ENCODE measurements at places on chromosomes 12 and 14. TPM values are rescaled to one million over a fixed set of nuclear protein-coding genes. Genes with fewer than 3 reads are reported as not detected.

SLC4A8 gene
- total RNA-seq, result 5.8 TPM

GRCh38 chr14:81132468-81132867, 88.3 kb downstream of the GTF2A1 start:
- DNase-seq, result no peak

DNA sequence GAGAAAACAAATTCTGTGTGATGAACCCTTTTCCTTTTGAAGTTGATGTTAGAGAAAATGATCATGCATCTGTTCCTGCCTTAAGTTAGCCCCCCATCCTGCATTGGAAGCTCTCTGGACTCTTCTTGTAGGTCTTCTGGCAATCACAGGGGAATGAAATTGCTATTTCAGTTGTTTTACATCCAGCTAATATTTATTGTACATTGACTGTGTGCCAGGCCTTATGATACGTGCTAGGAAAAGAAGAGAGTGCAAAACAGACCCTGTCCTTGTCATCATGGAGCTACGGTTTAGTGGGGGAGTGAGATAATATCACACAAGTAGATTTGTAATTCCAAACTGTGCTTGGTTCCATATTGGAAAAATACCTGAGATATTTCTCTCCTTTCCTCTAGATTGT, 118.6 kb downstream of the TGFB3 start:
- no peak for DNase-seq

WNT5B gene
- total RNA-seq, result 0.69 TPM

PTGER2 gene
- 0.12 TPM for total RNA-seq

ENDOU gene
- total RNA-seq, result 0.37 TPM

- peak; percentile 58 for DNase-seq
Observed at GRCh38 chr12:13278249-13278787, 81.8 kb downstream of the EMP1 start.

DNA sequence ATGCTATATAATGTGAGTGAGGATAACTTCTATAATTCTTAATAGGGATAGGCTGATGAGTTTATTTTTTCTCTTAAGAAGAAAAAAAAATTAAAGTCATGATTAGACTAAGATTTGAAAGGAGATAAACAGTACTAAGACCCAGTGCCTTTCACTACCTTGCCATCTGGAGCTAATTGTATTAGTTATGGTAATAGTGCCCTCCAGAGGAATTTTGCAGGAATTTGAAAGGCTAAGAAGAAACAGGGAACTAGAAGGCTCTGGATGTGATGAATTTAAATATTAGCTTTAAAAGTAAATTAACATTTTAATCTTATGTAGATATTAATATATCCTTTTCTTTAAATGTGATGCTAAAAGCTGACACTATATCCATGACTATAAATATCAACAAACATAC, 36.6 kb upstream of the PIK3C2G start:
- DNase-seq, result no peak

DNA sequence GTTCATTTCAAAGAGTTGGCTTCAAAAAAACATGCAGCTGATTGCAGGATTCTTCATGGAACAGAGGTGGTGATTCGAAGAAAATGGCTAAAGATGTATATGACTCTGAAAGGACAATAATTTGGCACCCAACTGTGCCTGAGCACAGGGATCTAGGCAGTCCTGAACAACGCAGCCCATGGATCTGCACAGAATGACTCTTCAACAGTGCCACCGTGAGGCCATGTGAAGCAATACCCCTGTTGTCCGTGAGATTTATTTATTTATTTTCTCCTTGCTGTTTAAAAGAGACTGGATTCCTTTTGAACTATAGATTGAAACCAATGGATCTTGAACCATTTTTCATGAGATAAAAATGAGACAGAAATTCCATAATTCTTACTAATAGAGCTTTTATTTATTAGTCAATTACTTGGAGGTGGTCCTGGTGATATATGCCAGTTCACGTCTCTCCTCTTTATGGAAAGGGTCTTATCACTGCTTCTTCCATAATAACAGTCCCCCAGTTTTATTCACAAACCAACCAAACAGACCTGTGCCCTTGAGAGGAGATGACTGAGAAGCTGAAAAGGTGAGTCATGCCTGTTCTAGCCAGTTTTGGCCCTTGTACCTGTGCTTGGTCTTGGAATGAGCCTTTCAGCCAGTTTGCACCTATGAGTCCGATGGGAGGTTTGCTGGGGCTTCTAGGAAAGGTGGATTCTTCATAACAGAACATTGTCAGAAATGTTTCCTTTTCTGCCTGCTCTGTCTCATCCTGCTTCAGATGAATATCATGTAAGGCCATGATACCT, 1598.3 kb downstream of the AACS start:
- DNase-seq, result no peak

DNA sequence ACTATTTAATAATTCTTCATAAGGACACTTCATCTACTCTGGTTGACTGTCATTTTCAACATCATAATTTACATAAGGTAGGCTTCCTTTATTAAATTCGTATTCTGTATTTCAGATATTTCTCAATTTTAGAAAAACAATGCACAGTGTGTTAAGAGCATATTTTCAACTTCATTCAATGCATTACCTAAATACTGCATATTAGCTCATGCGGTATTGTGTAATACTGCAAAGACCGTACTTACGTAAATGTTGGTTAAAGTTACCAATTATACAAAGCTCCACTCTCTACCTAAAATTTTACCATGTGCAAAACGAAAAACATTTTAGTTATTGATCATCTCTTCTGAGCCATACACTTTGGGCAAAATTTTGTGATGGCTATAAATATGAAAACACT, 62.8 kb downstream of the EXOC5 start:
- no peak for DNase-seq

PGAM5 gene
- 44.0 TPM for total RNA-seq

DNA sequence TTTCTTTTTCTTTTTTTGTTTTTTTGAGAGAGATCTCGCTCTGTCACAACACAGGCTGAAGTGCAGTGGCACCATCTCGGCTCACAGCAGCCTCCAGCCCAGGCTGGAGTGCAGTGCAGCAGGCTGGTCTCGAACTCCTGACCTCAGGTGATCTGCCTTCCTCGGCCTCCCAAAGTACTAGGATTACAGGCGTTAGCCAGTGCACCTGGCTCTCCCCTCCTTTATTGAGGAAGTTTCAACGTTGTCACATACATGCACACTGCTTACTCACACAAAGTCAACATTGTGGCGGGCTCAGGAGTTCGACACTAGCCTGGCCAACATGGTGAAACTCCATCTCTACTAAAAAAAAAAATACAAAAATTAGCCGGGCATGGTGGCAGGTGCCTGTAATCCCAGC, 32.0 kb downstream of the EAPP start:
- no peak for DNase-seq

- no peak for DNase-seq
Observed at GRCh38 chr12:68397566-68398158, 65.5 kb upstream of the MDM1 start.

A2M gene
- not detected for total RNA-seq

- no peak for DNase-seq
Observed at GRCh38 chr12:69095765-69096477, 143.4 kb upstream of the CPSF6 start.

TAS2R7 gene
- total RNA-seq, result not detected

GRCh38 chr12:127205781-127206555, 1061.0 kb upstream of the TMEM132C start:
- DNase-seq, result no peak

GRCh38 chr12:100991102-100991501, 196.5 kb downstream of the ANO4 start:
- DNase-seq, result no peak

DPPA3 gene
- total RNA-seq, result not detected

KCNA5 gene
- 0.81 TPM for total RNA-seq

DNA sequence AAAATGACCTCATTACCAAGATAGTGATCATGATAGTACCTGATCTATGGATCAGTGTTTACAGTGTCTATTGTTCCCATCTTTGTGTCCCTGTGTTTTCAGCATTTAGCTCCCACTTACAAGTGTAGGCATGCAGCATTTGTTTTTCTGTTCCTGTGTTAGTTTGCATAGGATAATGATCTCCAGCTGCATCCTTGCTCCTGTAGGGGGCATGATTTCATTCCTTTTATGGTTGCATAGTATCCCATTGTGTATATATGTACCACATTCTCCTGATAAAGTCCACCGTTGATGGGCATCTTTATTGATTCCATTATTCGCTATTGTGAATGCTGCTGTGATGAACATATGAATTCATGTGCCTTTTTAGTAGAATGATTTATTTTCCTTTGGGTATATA, 215.4 kb upstream of the NAV3 start:
- DNase-seq, result no peak

DNA sequence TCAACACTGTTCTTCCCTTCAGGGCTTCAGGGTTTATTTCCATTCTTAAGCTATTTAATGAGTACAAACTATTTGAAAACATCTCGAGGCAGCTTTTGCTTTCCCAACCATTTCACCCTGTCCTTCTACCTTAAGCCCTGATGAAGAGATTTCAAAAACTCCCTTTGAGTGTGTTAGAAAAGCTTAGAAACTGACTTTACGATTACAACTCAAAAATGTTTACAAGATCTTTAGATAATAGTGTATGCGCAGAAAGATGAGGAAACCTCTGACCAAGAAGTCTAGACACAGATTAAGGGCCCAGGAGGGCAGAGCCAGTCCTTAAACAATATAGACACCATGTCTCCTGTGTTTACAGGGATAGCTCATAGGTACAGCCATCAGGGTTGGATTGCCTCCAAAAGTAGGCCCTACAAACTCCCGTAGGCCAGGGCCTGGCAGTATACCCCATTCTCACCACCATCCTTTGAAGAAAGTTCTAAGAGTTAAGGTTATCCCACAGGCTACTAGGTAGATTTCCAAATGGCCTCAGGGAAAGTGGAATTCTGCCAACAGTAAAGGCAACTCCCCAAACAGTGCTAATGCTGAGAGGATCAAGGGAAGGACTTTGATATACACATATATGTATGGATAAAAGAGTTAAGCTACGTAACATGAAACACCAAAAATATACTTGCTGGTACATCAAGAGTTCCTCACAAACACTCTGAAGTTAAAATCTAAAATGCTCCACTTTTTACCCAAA, 11.4 kb upstream of the SOS2 start:
- no peak for DNase-seq

EML5 gene
- total RNA-seq, result 3.8 TPM

PTHLH gene
- not detected for total RNA-seq

GRCh38 chr12:123390498-123391426, 6.8 kb downstream of the KMT5A start:
- no peak for DNase-seq

TECPR2 gene
- total RNA-seq, result 11.8 TPM

DNA sequence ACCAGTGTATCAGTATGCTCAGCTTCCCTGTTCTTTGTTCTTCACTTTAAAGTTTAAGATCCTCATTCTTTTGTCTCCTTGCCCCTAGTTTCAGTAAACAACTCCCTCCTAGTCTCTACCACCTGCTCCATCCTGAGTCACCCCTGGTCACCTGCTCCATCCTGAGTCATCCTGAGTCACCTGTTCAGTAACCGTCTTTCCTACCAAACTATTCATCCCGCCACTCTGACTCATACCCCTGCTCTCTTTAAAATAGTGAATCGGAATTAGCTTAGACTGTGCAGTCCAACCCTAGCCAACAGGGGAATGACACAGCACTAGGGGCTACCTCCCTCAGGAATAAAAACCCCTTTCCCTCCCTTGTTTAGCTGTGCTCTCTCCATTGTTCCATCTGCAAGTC, 888.1 kb upstream of the MDGA2 start:
- no peak for DNase-seq

MRPL42 gene
- total RNA-seq, result 40.9 TPM

DNA sequence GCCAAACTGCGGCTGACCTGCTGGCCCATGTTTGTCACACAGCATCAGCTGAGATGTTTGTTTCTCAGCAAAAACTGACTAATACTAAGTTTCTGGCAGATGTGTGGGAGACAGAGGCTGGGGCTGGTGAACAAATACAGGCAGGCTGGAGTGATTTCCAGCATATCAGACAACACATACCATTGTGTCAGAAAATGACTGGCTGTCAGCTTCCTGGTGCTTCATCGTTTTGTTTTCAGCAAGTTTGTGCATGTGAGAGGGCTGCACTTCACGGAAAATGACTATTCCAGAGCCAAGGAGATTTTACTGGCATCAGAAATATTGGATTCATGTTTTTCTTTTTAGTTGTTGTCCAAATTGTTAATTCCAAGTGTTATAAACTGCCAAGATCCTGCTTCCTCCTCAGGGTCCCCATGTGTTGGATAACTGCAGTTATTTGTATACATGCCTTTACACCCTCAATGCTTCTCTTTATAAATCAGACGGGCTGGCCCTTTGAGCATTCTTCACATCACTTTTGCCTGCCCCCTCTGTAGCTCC, 145.7 kb downstream of the GALC start:
- no peak for DNase-seq

RERG gene
- total RNA-seq, result not detected

DNA sequence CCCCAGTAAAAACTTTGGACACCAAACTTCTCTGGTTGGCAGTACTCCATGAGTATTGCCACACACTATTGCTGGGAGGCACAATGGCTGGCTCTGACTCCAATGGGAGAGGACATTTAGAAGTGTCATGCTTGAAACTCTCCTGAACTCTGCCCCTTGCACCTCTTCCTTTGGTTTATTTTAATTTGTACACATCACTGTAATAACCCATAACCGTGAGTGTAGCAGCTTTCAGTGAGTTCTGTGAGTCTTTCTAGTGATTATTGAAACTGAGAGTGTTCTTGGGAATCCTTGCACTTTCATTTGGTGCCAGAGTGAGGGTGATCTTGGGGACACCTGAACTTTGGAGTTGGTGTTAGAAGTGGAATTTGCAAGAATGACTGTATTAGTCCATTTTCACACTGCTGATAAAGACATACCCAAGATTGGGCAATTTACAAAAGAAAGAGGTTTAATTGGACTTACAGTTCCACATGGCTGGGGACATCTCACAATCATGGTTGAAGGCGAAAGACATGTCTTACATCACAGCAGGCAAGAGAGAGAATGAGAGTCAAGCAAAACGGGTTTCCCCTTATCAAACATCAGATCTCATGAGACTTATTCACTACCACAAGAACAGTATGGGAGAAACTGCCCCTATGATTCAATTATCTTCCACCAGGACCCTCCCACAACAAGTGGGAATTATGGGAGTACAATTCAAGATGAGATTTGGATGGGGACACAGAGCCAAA, 41.3 kb upstream of the CEP83 start:
- DNase-seq, result no peak

GRCh38 chr14:20746566-20746965, 879 bp downstream of the EDDM3A start:
- no peak for DNase-seq

- DNase-seq, result no peak
Observed at GRCh38 chr12:109652233-109652976, 61.2 kb upstream of the FAM222A start.

GRCh38 chr12:116215023-116215422, 62.5 kb downstream of the MED13L start:
- DNase-seq, result no peak

FOXG1 gene
- total RNA-seq, result not detected

All from activated B cell treated with CpG ODN at 0.5 μM for 24 hours (primary cell).